ENCODE measurements at places on chromosomes 12 and 14.

DNA sequence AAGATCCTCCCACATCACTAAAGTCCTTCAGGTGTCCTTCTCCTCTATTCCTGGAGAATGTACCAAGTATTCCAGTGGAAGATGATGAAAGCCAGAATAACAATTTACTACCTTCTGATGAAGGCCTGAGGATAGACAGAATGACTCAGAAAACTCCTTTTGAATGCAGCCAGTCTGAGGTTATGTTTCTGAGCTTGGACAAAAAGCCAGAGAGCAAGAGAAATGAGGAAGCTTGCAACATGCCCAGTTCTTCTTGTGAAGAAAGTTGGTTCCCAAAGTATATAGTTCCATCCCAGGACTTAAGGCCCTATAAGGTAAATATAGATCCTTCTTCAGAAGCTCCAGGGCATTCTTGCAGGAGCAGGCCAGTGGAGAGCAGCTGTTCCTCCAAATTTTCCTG lies 54.6 kb upstream of the HELB start:
- DNase-seq = no peak

GRCh38 chr12:32151552-32151951 lies 44.9 kb downstream of the BICD1 start:
- no peak for DNase-seq

- DNase-seq = no peak
These were observed 23.9 kb downstream of the UBE3B start for GRCh38 chr12:109501299-109501698.

- DNase-seq = no peak
These were observed 22.5 kb upstream of the SLC6A12 start for GRCh38 chr12:236445-236844.
